Stimulated activated CD8-positive, alpha-beta memory T cell treated with anti-CD3 and anti-CD28 coated beads, Interleukin-2, amount 100 ng/mL, for 48 hours (primary cell): ENCODE measurements at places on chromosomes 2 and 18.

- DNase-seq: no peak
Observed at GRCh38 chr18:78208461-78208860, 771.2 kb upstream of the SALL3 start.

DNA sequence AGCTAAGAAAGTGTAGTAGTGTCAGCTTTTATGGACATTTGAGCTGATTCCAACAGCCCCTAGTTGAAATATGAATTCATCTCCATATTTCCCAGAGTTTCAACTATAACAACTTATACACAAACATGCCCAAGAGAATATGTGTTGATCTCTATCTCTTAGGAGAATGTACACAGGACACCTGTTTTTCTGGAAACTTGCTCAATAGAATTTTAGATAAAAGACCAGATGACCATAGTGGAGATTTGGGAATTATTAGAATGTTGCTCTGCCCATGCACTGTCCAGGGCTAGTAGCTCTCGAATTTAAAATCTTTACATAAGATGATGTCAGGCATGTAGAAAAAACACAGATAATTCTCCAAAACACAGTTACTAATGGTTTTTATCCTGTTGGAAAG, 162.3 kb upstream of the VRK2 start:
- DNase-seq: no peak

DNA sequence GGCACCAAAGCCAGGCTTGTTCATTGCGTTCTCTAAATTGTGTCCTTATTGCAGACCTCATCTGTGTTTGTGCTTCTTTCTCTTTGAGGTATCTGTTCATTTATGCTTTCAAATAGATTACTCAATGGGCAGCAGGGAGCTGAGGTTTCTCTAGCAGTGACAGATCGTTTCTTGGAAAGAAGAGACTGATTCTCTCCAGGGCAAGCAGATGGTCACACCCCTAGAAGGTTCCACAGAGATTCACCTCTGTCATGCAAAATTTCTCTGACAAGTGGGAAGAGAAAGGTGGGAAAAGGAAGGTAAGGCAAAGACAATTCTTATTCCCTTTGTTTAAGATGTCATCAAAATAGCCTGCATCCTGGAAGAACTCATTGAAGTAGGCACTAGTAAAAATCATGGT, 14.0 kb downstream of the DLGAP1 start:
- no peak for DNase-seq

DNA sequence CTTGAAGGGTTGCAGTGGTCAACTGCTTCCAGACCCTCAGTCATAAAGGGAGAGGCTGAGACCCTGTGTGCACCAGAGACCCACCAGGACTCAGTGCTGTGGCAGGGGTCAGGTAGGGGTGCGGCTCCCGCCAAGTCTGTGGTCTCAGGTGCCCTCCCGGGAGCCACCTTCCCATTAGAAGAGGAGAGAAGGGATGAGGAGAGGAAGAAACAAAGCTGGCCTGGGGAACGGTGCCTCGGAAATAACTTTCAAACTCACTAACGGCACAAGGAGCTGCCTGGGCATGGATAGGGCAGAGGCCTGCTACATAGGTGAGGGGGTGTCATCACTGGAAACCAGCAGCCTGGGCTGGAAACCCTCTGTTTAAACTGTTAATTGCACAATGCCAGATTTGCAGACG, 84.9 kb downstream of the TPO start:
- no peak for DNase-seq

- no peak for DNase-seq
Observed at GRCh38 chr2:160139991-160140390, 60.1 kb downstream of the ITGB6 start.

DNA sequence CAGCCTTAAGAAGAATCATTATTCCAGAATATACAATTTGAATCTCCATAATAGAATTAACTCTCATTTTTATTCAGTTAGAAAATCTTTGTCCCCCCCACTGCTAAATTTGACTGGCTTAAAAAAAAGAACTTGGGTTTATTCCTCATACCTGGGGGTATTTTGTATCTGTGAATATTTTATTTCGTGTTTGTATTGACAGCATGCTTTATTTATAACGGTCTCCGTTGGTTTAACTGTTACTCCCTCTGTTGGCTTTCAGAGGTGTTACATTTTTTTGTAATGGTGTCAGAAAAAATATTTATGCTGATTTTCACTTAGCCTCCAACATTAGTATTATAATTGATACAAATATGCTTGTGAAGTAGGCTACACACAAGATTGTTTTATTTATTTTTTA, 109.1 kb downstream of the HAUS1 start:
- no peak for DNase-seq

GRCh38 chr2:162126111-162126519, 25.9 kb downstream of the GCG start:
- no peak for DNase-seq

GRCh38 chr2:150047620-150048222, 439.7 kb downstream of the RND3 start:
- DNase-seq: no peak

DNA sequence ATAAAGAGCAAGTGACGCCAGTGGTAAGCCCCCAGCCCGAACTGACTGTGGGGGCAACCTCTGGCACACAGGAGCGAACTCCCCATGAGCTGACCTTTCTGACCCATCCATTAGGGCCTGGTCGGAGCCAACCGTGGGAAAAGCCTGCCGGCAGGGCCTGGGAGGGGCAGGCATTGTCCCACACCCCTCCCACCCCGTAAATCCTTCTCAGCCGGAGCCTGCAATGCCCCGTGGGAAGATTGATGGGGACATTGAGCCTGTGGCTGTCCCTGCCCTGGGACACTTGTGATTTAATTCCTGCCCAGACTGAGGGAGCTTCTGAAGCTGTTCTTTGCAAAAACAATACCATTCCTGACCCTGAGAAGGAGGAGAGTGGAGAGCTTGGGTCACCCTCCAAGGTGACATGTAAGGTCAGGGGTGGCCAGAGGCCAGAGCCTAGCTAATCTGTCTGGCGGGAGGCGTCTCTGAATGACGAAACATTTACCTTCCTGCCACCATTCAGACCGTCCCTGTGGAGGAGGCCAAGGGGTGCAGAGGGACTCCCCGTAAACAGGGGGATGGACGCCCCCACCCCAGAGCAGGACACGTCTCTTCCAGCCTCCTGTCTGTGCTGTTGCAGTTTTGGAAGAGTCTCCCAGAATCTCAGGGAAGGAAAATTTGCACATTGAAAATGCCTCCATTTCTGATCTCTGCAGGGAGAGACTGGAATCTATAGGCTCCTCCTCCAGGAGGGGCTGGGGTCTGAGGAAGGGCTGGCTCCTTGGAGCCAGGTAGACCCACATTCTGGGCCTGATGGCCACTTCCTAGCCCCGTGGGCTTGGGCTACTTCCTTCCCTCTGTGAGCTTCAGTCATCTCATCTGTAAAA, 51.2 kb upstream of the HS6ST1 start:
- DNase-seq: no peak

- DNase-seq: no peak
Observed at GRCh38 chr2:37874470-37874869, 50.6 kb upstream of the RMDN2 start.

- peak; percentile 68 for DNase-seq
Observed at GRCh38 chr2:127386764-127387654, 766 bp downstream of the MAP3K2 start.

DNA sequence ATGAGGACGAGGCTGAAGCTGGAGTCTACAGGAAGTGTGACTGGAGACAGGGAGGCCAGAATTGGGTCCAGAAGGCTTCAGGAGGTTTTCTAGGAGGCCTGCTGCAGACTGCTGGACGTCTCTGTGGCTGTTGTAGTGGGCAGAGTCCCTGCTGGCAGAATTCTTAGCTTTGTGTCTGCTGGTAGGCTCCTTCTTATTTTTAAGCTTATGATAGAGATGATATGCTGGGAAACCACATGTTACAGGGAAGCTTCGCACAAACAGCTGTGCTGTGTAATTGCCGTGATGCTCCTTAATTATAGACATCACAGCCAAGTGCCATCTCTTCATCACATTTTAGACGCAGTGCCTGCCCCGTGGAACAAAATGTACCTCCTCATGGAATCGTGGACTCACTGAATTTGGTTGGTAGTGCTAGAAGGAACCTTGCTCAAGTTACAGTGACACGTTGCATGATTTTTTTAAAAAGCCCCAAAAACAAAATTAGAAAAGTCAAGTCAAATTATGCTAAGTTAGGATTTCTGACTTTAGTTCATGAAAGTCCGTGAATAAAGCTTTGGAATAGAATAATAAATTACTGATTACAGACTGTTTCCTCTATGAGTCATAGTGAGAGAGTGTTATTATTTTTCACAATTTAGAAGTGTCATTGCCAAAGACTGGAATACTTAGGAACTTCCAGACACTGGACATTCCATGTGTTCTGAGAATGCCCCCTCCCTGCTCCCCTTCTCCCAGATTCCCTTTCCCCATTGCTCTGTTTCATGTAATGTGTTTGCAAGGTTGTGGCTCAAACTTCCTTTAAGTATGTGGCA, 144.1 kb downstream of the FHOD3 start:
- no peak for DNase-seq

DNA sequence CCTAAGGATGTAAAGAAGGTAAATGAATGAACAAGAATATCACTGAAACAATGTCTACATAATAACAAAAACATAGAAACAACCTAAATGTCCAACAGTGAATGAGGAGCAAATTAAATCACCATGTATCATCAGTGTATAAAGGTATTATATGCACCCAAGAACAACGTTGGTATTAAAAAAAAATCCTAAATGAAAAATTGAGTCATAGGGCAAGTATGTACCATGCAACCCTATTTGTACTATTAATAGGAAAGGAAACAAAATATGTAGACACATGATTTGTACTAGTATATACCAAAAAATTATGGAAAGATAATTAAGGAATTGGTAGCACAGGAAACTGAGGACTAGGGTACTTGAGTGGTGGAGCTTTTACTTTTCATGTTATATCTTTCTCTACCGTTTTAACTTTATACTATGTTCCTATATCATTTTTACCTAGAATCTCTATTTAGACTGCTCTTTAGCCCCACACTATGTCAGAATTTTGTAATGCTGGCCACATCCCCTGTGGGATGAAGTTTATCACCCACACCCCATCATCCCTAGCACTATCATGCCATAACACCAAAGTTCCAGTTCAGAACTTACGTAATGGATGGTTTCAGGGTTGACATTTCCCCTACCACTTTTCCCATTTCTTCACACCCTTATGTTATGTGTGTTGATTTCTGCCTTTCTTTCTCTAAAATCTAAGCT, 25.6 kb downstream of the IKZF2 start:
- no peak for DNase-seq

GRCh38 chr2:74242354-74243071, 44.1 kb downstream of the MTHFD2 start:
- no peak for DNase-seq

- DNase-seq: no peak
Observed at GRCh38 chr2:9002637-9003365, 683 bp downstream of the MBOAT2 start.
